Stimulated activated CD8-positive, alpha-beta memory T cell treated with anti-CD3 and anti-CD28 coated beads, Interleukin-2, amount 100 ng/mL, for 1 hour (primary cell): ENCODE measurements at places on chromosomes 2 and 18.

DNA sequence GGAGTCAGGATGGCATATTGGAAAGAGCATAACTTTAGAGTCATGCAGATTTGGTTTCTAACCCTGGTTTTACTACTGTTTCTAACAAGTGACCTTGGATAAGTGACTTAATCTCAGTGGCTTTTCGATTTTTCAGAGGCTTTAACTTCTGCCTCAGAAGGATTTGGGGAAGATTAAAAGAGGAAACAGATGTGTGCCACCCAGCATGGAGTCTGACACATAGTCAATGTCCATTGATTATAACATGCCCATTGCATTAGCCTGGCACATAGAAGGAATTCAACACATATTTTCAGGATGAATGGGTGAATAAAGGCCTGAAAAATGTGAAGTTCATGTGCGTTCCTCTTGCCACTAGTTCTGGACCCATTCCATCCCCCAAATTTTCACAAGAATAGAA is 438.2 kb downstream of the EPHA4 start:
- no peak for DNase-seq

DNA sequence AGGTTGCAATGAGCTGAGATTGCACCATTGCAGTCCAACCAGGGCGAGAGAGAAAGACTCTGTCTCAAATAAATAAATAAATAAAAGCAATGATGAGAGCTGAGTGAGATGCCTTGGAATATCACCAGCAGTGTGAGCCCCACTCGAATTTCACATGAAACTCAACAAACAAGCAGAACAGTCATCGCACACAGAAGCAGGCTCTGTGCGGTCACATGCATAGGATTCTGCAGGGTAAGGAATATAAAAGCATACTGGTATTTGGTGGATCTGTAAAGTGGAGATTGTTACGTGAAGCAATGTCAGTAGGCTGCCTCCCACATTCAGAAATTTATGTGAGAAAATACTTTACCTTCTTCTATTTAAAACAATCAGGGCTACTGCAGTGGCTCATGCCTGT is 18.0 kb upstream of the AP1S3 start:
- no peak for DNase-seq

DNA sequence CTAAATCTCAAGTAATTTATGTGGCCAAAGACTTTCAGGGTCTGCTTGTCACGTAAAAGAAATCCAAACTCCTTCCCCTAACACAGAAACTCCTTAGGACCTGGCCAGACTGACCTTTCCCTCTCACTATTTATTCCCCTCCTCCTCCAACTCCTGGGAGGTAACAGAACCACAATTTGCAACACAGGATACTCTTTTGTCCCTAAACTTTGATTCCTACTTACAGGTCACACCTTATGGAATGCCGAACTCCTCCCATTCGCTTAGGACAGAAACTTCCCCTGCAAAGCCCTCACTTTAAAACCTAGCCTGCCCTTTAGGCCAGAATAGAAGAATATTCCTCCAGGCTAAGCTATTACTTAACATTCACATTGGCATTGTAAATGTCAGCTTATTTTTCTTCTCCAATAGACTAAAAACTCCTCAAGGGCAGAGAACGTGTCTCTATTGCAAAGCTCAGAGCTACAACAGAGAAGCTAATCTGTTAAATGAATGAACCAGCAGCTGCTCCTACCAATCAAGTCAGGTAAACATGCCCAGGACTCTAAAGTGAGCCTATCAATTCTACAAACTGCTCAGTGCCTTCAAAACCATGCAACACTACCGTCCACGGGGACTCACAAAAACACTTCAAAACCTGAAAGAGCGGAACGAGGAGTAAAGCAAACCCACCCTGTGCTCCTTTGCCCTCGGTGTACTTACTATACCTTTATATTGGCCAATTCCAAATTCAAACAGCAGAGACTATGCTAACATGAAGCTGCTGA is 6.1 kb downstream of the INO80D start:
- no peak for DNase-seq

DNA sequence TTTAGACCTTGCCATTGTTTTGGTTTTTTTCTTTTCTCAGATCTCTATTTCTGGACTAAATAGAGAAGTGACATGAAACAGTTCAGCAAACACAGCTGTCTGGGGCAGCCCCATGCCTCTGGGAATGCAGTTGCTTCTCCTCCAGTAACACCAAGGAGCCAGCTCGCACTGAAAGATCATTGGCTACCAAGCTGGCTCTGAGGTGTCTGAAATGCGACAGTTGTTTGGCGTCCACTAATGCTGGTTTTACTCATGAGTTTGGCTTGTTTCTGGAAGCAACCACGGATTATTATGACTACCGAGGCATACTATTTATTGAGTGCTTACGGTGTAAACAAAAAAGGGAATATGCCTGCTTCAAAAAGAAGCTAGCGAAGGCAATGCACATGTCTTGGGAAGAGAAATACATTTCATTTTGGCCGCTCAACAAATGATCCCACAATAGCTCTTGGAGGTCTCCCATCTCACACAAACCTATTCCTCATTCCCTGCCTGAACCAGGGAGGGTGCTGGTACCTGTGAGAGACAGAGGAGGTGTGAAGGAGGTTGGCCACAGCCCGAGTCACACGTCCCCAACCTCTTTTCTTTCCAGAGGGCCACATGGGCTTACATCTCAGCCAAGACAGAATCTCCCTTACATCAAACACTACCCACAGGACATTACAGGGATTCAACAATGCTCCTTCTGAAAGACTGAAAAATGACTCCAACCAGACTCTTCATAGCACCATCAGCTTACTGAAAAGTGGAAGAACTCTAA is 37.5 kb upstream of the NEB start:
- no peak for DNase-seq

- no peak for DNase-seq
Measured at GRCh38 chr2:72579591-72580180, 246.1 kb downstream of the EXOC6B start.

DNA sequence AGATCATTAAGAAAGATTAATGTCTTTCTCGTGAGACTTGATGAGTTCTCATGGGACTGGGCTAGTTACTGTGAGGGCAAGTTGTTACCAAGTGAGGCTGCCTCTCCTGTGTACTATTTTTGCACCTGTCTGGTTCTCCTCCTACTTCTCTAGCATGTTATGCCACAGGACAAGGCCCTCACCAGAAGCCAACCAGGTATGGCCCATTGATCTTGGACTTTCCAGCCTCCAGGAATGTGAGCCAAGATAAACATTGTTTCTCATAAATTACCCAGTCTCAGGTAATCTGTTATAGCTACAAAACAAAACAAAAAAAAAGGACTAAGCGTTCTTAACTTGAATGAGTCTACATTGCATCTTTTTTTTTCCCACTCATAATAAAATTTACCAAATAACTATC is 184.1 kb downstream of the CDH7 start:
- DNase-seq: no peak

DNA sequence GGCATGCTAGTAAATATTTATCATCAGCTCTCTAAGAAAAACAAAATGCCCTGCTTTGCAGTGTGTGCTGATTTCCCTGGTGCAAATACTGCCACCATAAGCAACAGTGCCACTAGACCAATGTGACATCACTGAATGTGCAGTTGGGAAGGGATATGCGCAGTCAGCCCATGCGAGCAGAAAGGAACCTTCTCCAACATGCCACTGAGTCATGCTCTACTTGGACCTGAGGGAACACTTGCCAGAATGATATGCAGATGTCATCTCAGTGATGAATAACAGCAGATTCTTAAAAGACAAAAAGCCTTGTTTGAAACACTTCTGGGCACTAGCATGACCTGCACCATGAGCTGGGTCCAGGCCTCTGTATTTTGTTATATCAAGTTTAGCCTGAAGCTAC is 55.3 kb upstream of the REL start:
- DNase-seq: no peak

DNA sequence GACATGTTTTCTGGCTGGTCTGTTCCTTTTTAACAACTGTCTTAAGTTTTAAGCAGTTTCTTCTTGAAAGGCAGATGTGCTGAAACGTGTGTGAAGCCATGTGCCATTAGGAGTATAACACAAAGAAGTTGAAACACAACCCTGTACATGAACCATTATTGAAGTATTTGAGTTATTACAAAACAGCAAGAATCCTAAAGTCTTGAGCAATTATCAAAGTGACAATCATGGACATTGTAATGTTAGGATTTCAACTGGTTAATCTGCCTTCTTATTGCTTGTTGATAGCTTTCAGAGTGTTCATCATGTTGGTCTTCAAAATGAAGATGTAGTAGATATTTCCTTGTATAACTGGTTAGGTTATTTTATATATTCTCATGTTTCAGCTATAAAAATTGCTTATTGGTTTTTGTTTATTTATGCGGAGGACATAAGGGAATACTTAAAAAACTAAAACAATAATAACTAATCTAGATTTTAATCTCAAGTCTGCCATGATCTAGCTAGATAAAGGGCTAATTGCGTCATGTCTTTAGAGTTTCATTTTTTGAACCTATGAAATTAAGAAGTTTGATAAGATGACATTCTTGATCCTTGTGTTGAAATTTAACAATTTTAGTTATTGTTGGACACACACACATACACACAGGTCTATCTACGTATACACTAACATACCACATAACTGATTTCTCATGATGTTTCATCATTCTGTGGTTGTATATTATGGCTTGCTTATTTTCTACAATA is 21.1 kb downstream of the PPP1R1C start:
- no peak for DNase-seq

GRCh38 chr2:180520921-180521581 is 459.4 kb upstream of the UBE2E3 start:
- DNase-seq: no peak

DNA sequence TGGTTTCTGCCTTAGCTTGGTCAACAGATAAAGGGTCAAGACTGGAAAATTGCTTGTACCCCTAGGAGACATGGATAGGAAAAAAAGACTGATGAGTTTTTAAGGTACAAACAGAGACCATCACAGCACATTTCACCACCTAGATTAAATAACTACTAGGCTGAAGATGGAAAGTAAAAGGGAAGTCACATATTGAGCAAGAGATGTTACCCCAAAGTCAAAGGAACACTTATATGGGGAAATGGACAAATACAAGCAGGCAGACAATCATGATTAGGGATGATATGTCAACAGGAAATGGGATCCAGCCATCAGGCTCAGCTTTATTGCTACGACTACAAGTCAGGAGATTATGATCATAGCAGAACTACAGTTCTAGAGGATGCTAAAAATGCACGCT is 1643.1 kb upstream of the CELF4 start:
- DNase-seq: no peak

- DNase-seq: no peak
Measured at GRCh38 chr18:76913583-76913982, 91.2 kb downstream of the ZNF236 start.

GRCh38 chr18:9404565-9405060 is 70.0 kb downstream of the TWSG1 start:
- no peak for DNase-seq

- no peak for DNase-seq
Measured at GRCh38 chr18:10188971-10189810, 265.2 kb upstream of the APCDD1 start.

GRCh38 chr2:74856004-74856578 is 22.2 kb downstream of the HK2 start:
- DNase-seq: no peak

DNA sequence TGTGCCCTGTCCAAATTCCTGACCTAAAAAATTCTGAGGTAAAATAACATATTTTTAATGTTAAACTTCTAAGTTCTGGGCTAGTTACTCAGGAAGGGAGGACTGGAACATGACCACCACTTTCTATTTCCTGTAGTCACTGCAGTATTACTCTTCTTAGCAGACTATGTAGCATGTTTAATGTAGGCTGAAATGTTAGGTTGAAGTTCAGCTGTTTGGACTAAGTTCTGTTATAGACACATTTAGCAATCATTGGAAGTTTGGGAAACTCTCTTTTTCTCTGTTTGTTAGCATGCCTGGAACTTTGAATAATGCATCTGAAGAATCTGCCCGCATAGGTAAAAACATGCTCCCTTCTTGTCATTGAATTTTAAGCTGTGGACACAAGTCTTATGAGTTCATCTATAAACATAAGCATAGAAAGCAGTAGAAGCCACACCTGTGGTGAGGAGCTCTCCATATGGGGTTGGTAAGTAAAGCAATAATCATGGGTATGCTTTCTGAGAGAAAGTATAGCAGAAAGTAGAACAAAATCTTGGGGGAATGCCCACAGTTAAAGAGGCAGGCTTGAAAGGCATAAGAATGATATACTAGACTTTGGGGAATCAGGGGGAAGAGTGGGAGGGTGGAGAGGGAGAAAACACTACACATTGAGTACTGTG is 52.6 kb downstream of the IL1R2 start:
- DNase-seq: no peak

DNA sequence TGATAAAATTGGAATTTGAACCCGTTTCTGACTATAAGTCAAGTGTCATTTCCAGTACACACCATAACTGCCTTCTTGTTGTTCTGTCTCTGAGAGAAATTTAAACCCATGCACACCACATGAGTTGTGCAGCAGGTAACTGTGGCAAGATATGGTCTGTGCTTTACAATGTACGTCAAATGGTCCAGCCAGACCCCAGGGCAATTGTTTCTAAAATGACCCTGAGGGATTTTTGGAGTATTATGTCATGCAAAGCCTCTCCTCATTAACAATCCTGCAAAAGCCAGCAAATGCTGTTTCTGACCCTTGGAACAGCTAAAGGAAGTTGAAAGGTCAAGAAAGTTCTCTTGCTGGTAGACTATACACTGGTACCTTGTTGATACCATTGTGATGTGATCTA is 47.7 kb upstream of the WIPF1 start:
- DNase-seq: no peak

- no peak for DNase-seq
Measured at GRCh38 chr18:23992941-23993280, 21.6 kb upstream of the TTC39C start.

GRCh38 chr2:190947711-190948251 is 66.2 kb downstream of the STAT1 start:
- no peak for DNase-seq

DNA sequence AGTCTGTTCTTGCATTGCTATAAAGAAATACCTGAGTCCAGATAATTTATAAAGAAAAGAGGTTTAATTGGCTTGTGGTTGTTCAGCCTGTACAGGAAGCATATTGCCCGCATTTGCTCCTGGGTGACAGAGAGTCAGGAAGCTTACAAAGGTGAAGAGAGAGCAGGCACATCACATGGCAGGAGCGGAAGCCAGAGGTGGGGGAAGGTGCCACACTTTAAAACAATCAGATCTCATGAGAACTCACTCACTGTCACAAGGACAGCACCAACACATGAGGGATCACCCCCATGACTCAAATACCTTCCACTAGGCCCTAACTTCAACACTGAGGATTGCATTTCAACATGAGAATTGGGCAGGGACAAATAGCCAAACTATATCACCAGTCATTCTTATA is 124.8 kb upstream of the COL5A2 start:
- no peak for DNase-seq
